ENCODE measurements at places on chromosomes 16 and 17.
A peak's percentile ranks its signal among the peaks of the same experiment; 100 is the strongest.

- DNase-seq, result no peak
Observed at GRCh38 chr17:10836145-10836544, 1.7 kb downstream of the PIRT start.

- no peak for DNase-seq
Observed at GRCh38 chr17:44024271-44024663, 9.5 kb upstream of the TMEM101 start.

GRCh38 chr17:59219992-59220327 lies 351 bp upstream of the GDPD1 start:
- DNase-seq, result no peak

- DNase-seq, result no peak
Observed at GRCh38 chr17:20243524-20243923, 223.8 kb downstream of the LGALS9B start.

DNA sequence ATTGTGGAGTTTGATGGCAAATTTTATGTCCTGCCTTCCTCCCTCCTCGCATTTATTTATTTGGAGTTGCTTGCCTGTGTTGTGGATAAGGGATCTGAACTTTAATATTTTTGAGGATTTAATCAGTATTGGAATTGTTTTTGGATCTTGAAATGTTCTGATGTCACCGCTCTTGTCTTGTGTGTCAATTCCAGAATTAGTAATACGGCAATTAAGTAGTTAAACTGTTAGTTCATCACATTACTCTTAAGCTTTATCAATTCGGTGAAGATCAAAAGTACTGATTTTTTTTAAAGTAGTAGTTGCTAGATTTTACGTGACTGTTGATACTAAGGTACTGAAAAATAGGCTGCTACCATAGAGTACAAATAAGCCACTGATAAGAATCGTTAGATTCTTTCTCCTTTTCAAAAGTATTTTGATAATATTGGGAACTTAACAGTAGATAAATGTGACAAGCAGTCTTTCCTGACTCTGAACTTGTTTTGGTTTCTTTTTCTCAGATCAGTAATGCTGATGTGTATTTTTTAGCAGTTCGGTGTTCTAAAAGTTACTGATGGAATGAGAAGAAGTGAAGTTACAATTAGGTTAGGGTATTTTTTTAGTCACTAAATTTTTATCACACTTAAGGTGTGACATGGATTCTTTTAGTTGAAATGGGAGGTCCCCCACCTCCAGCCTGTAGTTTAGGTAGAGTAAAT lies 2.0 kb downstream of the RBBP6 start:
- no peak for DNase-seq

GRCh38 chr17:19359151-19359550 lies 3.4 kb downstream of the B9D1 start:
- no peak for DNase-seq

GRCh38 chr17:20281860-20282259 lies 185.5 kb downstream of the LGALS9B start:
- DNase-seq, result no peak

DNA sequence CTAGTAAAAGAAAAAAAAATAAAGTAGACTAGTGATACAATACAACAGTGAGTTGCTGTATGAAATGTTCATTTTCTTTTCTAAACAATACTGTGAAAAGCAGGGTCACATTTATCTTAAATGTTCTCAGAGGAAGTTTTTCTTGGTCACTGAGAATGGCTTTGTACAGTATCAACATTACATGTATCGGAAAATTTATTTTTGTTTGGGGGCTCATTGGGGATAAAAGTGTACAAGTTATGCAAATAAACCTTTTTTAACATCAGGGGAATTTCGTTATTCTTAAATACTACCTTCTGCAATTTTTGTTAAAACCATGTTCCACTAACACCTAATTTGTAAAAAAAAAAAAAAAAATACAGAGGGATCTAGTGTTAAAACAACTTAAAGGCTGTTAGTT lies 8.7 kb upstream of the ZNF594 start:
- no peak for DNase-seq

- DNase-seq, result no peak
Observed at GRCh38 chr17:7972131-7972785, 30.2 kb upstream of the GUCY2D start.

DNA sequence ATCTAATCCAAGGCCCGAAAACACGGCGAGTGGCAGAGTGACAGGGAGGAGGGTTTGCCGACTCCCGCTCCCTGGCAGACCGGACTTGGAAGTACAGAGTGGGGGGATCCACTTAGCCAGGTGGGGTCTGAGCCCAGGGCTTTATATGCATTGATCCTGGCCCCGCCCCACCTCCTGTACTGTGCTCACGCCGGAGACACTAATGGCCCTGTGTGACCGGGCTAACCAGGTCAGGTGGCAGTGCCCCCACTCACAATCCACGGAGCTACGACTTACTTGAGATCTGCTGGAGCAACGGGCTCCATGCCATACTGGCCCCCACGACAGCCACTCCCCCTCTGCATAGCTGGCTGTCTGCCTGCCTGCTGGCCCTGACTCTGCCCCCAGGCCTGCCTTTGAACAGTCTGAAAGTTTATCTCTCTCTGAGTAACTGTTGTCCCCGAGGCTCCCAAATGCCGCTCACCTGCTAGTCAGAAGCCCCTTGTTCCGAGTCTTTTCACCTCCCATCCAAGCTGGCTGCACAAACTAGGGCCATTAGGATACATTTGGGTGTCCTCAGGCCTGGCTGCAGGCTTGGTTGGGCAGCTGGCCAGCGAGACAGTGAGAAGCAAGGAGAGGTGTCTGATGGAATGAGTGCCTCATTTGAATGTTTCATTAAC lies 28.0 kb downstream of the CACNA1G start:
- no peak for DNase-seq

GRCh38 chr16:65002265-65002664 lies 119.6 kb downstream of the CDH11 start:
- DNase-seq, result no peak

GRCh38 chr16:427250-427649 lies 1.8 kb downstream of the RAB11FIP3 start:
- no peak for DNase-seq

- DNase-seq, result no peak
Observed at GRCh38 chr17:146546-146945, 9.2 kb downstream of the SCGB1C2 start.

DNA sequence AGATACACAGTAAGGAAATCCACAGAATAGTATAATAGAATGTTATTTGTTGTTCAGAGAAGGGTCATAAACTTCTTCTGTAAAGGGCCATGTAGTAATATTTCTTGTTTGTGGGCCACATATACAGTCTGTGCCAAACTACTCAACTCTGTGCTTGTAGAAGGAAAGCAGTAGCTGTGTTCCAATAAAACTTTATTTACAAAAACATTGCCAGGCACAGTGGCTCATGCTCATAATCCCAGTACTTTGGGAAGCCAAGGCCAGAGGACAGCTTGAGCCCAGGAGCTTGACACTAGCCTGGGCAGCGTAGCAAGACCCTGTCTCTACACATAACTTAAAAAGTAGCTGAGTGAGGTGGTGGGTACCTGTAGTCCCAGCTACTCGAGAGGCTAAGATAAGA lies 612.8 kb upstream of the PSMD7 start:
- no peak for DNase-seq

GRCh38 chr16:28027055-28027454 lies 36.5 kb downstream of the GSG1L start:
- no peak for DNase-seq

DNA sequence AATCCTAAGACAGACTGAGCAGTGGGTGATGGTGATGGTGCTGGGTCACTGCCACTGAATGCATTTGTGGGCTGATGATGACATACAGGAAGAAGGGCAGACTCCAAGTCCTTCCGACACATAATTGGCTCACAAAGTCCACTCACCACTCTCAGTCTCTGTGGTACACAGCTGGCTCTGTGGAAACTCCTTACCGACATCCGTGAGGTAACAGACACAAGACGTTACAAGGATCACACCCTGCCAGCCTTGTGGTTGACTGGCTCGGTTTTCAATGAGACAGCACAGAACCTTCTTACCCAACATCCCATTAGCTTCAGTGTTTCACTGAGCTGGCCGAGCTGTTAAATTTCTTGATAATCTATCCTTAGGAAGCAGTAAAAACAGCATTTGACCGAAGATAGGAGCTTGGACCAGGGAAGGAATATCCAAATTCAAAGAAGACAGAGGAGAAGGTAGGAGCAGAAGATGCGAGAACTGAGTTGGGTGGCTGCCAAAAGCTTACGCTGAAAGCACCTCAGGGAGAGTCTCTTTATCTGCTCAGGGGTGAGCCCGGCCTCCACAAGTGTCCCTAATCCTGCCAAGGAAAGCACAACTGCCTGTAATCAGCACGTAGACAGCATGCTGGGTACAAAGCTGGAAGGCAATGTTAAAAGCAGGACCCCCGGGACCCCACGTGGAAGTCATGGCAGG lies 5.5 kb upstream of the MXRA7 start:
- DNase-seq, result peak; percentile 43

DNA sequence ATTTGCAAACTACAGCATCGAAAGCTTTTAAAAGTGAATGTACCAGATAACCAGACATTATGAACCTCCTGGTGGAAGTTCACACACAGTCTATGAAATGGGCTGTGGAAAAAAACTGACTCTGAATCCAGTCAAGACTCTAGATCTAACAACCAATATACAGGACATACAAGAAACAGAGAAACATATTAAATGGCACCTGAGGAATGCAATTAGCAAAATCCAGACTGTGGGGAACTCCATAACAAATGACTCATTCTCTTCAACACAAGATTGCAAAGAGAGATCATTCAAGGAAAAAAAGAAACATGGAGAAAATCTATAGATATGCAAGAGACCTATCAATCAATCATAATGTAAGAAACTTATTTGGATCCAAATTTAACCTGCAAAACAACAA lies 119.0 kb downstream of the MYO1D start:
- DNase-seq, result no peak

GRCh38 chr17:28124962-28125361 lies 82.5 kb downstream of the NLK start:
- no peak for DNase-seq
